NCI-H1436 (cell line): ENCODE measurements at places on chromosomes 6 and 20.

- DNase-seq, result no peak
Observed at GRCh38 chr20:63878899-63879663, 14.0 kb downstream of the TPD52L2 start.

DNA sequence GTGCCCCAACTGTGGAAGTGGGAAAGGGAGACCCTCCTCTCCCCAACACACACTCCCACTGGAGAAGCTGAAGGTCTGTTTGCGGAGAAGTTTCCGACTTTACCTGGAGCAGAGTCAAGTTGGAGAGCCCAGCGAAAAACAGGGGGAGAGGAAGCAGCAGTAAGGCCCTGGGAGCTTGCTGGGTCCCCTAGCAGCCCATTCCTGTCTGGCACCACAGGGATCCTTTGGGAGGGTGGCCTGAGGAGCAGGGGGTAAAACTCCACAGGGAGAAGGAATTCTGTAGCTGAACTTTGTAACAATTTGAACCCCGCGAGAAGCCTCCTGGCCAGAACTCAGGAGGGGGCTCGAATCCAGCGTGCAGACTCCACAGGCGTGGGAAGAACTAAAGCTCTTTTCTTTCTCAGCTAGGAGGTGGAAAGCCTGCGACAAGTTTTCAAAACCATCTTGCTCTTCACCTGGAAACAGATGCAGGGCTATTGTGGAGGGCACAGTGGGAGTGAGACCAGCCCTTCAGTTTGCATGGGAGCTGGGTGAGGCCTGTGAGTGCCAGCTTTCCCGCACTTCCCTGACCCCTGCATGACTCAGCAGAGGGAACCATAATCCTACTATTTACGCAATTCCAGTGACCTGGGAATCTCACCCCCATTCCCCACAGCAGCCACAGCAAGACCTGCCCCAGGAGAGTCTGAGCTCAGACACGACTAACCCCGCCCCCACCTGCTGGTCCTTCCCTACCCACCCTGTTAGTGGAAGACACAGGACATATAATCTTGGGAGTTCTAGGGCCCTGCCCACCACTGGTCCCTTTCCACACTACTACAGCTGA lies 25.8 kb downstream of the SERPINB9 start:
- DNase-seq, result no peak

GRCh38 chr6:111992851-111993250 lies 61.1 kb upstream of the CCN6 start:
- DNase-seq, result peak; percentile 25

GRCh38 chr20:1484438-1485116 lies 6.6 kb downstream of the SIRPB2 start:
- no peak for DNase-seq

- DNase-seq, result peak; percentile 35
Observed at GRCh38 chr6:33313105-33313708, 671 bp downstream of the TAPBP start.

- peak; percentile 32 for DNase-seq
Observed at GRCh38 chr6:26286168-26286877, 78.7 kb upstream of the BTN3A2 start.

GRCh38 chr6:52363228-52363867 lies 1.4 kb downstream of the PAQR8 start:
- no peak for DNase-seq

DNA sequence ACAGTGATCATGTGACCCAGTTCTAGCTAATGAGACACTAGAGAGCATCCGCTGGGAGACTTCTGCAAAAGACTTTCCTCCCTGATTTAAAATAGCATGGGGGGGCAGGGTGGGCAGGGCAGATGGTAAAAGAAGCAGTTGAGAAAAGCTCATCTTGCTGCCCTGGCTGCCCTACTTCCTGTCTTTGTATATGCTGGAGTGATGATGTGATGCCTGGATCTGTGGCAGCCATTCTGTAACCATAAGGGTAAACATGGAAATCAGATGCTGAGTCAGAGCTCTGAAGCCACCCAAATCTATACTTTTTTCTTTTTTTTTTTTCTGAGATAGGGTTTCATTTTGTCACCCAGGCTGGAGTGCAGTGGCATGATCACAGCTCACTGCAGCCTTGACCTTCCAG lies 25.4 kb downstream of the ZFP64 start:
- DNase-seq, result no peak

DNA sequence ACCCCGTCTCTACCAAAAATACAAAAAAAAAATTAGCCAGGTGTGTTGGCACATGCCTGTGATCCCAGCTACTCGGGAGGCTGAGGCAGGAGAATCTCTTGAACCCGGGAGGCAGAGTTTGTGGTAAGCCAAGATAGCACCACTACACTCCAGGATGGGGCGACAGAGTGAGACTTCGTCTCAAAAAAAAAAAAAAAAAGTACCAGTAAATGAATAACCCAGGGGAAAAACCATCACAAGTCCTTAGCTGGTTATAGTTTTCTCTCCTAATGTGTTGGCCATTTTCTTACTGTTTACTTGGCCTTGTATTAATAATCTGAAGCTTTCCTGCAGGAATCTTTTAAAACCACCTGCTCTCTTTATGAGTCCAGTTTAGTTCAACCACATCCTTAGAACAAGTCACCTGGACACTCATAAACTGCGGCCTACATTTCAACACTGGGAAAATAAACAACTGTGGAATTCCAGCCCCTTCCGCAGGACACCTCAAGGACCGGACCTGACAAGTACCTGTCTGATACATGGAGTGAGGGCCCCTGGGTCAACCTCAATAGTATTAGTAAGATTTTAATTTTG lies 102.6 kb downstream of the ATP9A start:
- no peak for DNase-seq

DNA sequence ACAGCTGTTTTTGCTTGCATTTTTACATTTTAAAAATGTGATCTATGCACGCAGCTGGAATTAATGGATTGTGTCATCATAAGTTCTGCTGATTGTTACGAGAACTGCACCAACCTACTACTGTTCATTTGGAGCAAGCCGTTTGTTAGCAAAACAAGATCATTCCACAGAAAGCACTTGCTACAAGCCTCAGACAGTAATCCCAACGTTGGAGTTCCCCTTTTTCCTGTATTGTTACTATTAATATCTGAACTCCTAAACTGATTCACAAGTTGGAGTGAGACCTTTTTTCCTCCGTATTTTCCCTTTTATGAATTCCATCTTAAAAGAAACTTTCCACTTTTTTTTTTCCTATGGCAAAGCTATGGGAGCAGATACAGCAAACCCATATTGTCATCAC lies 3.5 kb downstream of the TENT5A start:
- DNase-seq, result no peak

DNA sequence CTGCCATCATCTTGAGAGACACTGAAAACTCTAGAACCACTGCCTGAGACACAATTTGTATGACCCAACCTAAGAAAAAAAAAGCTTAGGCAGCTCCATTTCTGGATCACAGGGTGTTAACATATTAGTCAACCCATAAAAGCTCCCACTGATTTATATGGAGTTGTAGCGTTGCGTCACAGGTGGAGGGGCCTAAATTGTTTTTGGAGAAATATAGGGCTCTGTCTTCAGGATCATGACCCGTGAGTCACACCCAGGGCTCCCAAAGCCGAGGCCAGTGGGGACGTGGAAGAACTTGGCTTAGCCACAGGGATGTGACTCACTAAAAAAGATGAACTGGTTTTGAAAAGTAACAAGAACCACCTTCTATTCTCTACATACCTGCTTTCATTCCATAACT lies 116.5 kb upstream of the BMP2 start:
- DNase-seq, result no peak

GRCh38 chr6:97440590-97441176 lies 157.7 kb upstream of the MMS22L start:
- peak; percentile 6 for DNase-seq

DNA sequence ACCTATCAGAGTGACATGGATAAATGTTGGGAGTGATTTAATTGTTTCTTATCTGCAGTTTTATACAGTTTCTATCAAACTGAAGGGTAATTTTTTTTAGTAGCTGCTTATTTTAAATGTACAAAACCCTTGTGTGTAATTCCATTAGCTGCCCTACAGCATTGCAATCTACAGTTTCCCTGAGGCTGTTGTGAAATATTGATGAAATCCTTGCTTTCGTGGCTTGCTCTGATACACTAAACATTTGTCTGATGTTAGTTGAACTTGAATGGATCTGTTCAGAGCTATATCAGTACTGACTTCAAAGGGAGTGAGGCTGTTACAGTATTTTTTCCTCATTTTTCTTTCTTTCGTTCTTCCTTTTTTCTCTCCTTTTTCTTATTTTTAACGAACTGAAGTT lies 255.4 kb downstream of the TSHZ2 start:
- no peak for DNase-seq

DNA sequence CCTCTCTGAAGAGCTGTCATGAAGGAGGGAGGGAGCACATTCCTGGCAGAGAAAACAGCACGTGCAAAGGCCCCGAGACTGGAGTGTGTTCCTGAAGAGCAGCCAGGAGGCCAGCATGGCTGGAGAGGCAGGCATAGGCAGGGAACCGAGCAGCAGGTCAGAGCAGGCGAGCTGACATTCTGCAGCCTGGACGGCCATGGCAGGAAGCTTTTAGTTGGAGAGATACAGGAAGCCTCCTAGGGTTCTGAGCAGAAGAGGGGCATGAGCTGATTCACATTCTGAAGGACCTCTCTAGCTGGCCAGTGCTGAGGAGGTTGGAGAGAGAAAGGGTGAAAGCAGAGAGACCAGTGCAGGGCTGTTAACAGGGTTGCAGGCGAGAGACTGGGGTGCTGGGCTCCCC lies 29.7 kb downstream of the POFUT1 start:
- DNase-seq, result no peak

DNA sequence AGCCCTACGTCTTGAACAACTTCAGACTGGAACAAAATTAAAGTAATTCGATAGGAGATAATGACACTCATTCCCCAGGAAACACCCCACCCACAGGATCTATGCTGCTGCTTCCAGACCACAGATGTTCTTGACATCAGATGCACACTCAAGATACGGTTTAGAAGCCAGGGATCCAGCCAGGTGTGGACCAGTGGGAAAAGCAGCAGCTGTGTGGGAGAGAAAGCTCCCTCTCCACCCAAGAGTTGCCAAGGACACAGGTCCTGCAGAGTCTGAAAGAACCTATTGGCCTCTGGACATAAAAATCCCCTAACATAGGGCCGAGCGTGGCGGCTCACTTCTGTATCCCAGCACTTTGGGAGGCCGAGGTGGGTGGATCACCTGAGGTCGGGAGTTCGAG lies 91.7 kb upstream of the NFATC2 start:
- no peak for DNase-seq

- no peak for DNase-seq
Observed at GRCh38 chr20:52847731-52848359, 124.3 kb upstream of the TSHZ2 start.
